ENCODE measurements at places on chromosomes 4 and X. TPM values are rescaled to one million over a fixed set of nuclear protein-coding genes. Genes with fewer than 3 reads are reported as not detected.

Gene GLOD5
- total RNA-seq, result not detected

Gene SPANXD
- total RNA-seq, result not detected

Gene F8A2
- 0.23 TPM for total RNA-seq

Gene CYSLTR1
- total RNA-seq, result not detected

Gene SPANXN4
- not detected for total RNA-seq

Gene PDCL2
- total RNA-seq, result not detected

Gene GLRA2
- total RNA-seq, result not detected

Gene AWAT2
- total RNA-seq, result not detected

Gene RPS6KA6
- total RNA-seq, result 0.23 TPM

Gene LRRC66
- 0.08 TPM for total RNA-seq

Gene ITIH6
- not detected for total RNA-seq

Gene TMPRSS11F
- not detected for total RNA-seq

Gene PAGE2B
- total RNA-seq, result not detected

Gene TMPRSS11D
- not detected for total RNA-seq

Gene PPARGC1A
- not detected for total RNA-seq

Gene CT45A5
- total RNA-seq, result not detected

Gene SYP
- 0.30 TPM for total RNA-seq

Gene PASD1
- total RNA-seq, result not detected

Gene NSG1
- 20.4 TPM for total RNA-seq

Gene XAGE1A
- total RNA-seq, result not detected

Gene HMGB3
- total RNA-seq, result 17.9 TPM

Gene COL4A5
- 33.2 TPM for total RNA-seq

Gene GATA1
- not detected for total RNA-seq

Gene FAM47E
- not detected for total RNA-seq

Gene EGF
- total RNA-seq, result 1.5 TPM

Gene EFHC2
- 0.55 TPM for total RNA-seq

Gene TCEAL6
- total RNA-seq, result not detected

Gene MXRA5
- total RNA-seq, result 4.4 TPM

Gene MAGEE2
- total RNA-seq, result not detected

Gene AADAT
- 4.7 TPM for total RNA-seq

Gene NAA11
- total RNA-seq, result not detected

Gene SORCS2
- 0.31 TPM for total RNA-seq

Gene GNL3L
- 20.4 TPM for total RNA-seq

Gene RPGR
- 9.8 TPM for total RNA-seq

Gene LNX1
- 0.39 TPM for total RNA-seq

Gene CPE
- 3.4 TPM for total RNA-seq

Gene LEF1
- total RNA-seq, result 3.3 TPM

Gene RLIM
- 27.9 TPM for total RNA-seq

Gene CPLX1
- total RNA-seq, result 0.23 TPM

Gene RPA4
- total RNA-seq, result 0.34 TPM

Gene IQCM
- total RNA-seq, result not detected

Gene GDPD2
- total RNA-seq, result not detected

Gene HELQ
- 8.2 TPM for total RNA-seq

Gene BMP3
- not detected for total RNA-seq

Gene RHOXF2B
- not detected for total RNA-seq

Gene SLC9A7
- 22.4 TPM for total RNA-seq

Gene BEND4
- total RNA-seq, result not detected

Gene GK2
- not detected for total RNA-seq

Gene LINC00632
- 0.04 TPM for total RNA-seq

Gene TRMT10A
- total RNA-seq, result 6.1 TPM

Gene HS6ST2
- total RNA-seq, result 0.38 TPM

Gene PLP1
- not detected for total RNA-seq

Gene PRRG1
- 12.5 TPM for total RNA-seq
